ENCODE measurements at places on chromosomes 1 and 21. TPM values are rescaled to one million over a fixed set of nuclear protein-coding genes. Genes with fewer than 3 reads are reported as not detected.
A peak's percentile ranks its signal among the peaks of the same experiment; 100 is the strongest.

DNA sequence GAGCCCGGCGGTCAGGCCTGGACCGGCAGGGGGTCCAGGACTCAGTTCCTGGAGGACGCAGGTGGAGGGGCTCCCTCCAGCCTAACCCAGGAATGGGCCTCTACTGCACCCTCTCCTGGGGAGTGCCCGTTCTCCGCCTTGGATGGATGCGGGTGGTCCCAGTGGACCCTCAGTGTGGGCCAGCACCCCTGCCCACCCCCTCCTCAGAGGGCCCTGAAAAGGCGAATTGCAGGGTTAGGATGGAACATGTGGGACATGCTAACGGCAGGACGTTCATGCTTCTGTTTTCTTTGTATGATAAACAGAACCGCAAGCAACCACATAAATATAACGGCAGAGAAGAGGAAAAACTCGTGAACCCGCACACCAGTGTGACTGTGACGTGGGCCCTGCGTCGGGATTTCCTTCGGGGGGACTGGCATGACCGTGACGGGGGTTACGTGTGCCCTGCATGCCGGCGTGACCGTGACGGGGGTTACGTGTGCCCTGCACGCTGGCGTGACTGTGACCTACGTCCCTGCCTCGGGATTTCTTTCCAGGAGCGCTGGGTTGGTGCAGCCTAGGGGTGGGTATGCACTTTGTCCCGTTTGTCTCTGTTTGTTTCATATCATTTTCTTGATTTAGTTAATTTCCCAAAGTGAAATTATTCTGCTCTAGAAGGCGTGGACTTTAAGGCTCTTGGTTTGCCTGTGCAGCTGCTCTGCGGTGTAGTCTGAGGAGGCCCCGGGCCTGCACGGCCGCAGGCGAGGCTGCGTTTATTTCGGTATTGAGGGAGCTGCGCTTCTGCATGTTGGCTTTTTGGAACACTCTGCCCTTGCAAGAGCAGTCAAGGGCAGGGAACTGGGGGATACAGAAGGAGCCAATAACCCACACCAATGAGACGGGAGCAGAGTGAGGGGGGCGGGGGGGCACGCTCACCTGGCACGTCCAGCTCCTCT, 3.1 kb downstream of the FTCD start:
- no peak for DNase-seq

DNA sequence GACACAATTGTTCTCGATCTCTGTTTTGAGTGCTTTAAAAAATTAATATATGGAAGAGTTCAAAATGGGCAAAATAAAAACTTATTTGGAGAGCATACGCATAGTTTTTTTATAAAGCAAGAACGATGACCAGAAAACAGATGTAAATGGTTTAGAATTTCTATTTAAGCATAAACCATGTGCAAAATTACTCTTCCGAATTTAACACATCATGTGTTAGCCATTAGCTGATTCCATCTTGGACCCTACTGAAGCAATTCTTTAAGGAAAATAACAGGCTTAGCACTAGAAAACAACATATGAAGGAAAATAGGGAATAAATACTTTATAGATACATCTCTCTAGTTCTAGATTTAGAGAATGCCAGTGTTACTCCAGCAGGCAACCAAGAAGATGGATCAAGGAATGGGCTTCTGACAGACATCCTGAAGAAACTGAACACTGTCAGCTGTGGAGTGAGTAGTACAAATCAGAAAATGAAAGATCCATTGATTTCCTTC, 26.7 kb downstream of the CDC7 start:
- DNase-seq: no peak

LHX8 gene
- not detected for total RNA-seq

DNA sequence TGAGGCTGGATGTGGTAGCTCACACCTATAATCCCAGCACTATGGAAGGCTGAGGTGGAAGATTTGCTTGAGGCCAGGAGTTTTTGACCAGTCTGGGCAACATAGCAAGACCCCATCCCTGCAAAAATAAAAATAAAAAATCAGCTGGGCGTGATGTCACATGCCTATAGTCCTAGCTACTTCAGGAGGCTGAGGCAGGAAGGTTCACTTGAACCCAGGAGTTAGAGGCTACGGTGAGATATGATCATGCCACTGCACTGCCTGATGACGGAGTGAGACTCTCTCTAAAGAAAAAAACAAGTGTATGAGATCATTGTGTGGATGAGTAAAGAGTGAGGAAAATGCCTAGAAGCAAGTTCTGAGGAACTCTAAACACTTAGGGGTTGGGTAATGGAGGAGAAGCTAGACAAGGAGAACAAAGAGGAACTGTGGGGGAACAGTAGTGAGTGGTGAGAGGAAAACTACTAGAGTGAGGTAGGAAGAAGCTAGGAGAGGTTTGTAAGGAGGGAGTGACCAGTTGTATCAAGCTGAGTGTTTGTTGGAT, 17.0 kb downstream of the CLIC4 start:
- peak; percentile 75 for DNase-seq

Data from IMR-90 (cell line).